ENCODE measurements at places on chromosomes 11 and 22. TPM values are rescaled to one million over a fixed set of nuclear protein-coding genes. Genes with fewer than 3 reads are reported as not detected.

Gene SCN3B
- 1.9 TPM for total RNA-seq

Gene AASDHPPT
- total RNA-seq = 61.6 TPM

Gene RFPL1
- total RNA-seq = not detected

Gene EHF
- not detected for total RNA-seq

Gene ABCG4
- total RNA-seq = 0.55 TPM

Gene LRRC74B
- 0.19 TPM for total RNA-seq

Gene TRIM6
- 23.9 TPM for total RNA-seq

Gene PRODH
- total RNA-seq = 1.2 TPM

Gene GUCY1A2
- total RNA-seq = 17.8 TPM

Gene KRTAP5-9
- not detected for total RNA-seq

Data from astrocyte (in vitro differentiated cells and primary cell).